ENCODE measurements at places on chromosomes 1 and 21. TPM values are rescaled to one million over a fixed set of nuclear protein-coding genes. Genes with fewer than 3 reads are reported as not detected.

IFNLR1 gene
- 0.12 TPM for total RNA-seq

- peak overlapping the region; percentile 72 for H3K27ac ChIP-seq
- no peak overlapping the region for H3K4me3 ChIP-seq
- H3K27me3 ChIP-seq, result no peaks in the 10 kb centered on the region
- H3K36me3 ChIP-seq, result no peaks in the 10 kb centered on the region
These were observed 60.3 kb downstream of the XCL2 start for GRCh38 chr1:168483539-168483938.

GRCh38 chr1:230026572-230026971 lies 40.5 kb upstream of the GALNT2 start:
- H3K4me1 ChIP-seq, result no peaks in the 10 kb centered on the region
- no peak overlapping the region for H3K4me3 ChIP-seq
- H3K36me3 ChIP-seq, result no peaks in the 10 kb centered on the region
- H3K27me3 ChIP-seq, result no peaks in the 10 kb centered on the region
- H3K27ac ChIP-seq, result no peak overlapping the region
- no peak for DNase-seq

GRCh38 chr1:10429868-10430215 lies 391 bp upstream of the CENPS start:
- H3K27ac ChIP-seq, result peak overlapping the region; percentile 87
- DNase-seq, result no peak
- H3K27me3 ChIP-seq, result no peaks in the 10 kb centered on the region

DNA sequence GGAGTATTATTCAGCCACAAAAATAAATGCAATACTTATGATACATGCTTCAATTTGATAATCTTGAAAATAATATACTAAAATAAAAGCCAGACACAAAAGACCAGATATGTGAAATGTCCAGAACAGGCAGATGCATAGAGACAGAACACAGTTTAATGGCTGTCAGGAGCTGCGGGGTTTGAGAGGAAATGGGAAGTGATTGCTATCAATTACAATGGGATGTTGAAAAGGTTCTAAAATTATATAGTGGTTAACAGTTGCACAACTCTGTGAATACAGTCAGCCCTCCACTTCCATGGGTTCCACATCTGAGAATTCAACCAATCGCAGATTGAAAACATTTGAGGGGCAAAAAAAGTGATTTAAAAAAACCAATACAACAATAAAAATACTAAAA lies 54.0 kb downstream of the LTN1 start:
- no peaks in the 10 kb centered on the region for H3K27me3 ChIP-seq
- no peak overlapping the region for H3K27ac ChIP-seq
- H3K4me1 ChIP-seq, result peaks cover 4% of the 10 kb centered on the region

DNA sequence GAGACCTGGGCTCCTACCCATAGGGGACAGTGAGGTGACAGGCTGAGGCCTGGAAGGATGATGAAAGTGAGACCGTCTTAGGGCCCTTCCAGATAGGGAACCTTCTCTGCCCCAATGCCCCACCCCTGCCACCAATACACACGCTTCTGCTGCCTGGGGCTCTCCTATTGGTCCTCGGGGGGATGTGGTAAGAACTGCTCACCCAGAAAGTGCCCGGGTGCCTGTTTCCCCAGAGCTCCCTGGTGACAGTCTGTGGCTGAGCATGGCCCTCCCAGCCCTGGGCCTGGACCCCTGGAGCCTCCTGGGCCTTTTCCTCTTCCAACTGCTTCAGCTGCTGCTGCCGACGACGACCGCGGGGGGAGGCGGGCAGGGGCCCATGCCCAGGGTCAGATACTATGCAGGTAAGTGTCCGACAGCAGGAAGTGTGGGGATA lies 948 bp downstream of the SEMA4A start:
- peaks cover 12% of the 10 kb centered on the region for H3K36me3 ChIP-seq
- H3K27me3 ChIP-seq, result peaks cover 12% of the 10 kb centered on the region
- no peak overlapping the region for H3K27ac ChIP-seq
- no peaks in the 10 kb centered on the region for H3K4me1 ChIP-seq
